Activated T-cell treated with anti-CD3 and anti-CD28 coated beads, Interleukin-2, amount 50 U/mL, for 4 hours (primary cell): ENCODE measurements at places on chromosomes 12 and 14. TPM values are rescaled to one million over a fixed set of nuclear protein-coding genes. Genes with fewer than 3 reads are reported as not detected.

- DNase-seq, result no peak
These were observed 20.2 kb upstream of the RIC8B start for GRCh38 chr12:106754331-106754730.

- DNase-seq, result no peak
These were observed 121.9 kb downstream of the SPTSSA start for GRCh38 chr14:34340025-34340625.

DNA sequence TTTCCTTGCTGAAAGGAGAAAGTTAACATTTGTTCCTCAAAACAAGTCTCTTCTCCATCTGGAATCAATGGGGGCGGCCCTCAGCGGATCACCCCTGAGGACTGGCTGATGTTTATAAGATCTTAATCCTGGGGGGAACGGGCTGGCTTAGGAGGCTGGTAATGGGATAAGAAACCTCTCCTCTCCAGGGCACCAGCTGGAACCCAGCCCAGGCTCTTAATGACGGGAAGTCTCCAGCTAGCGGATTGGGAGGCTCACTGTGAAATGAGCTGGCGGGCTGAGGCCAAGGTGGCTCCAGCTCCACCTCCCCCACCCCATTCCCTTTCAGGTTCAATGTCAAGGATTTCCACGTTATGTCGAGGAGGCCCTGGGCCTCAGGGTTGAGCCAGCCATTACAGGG is 1133.0 kb downstream of the VRK1 start:
- no peak for DNase-seq

- DNase-seq, result no peak
These were observed 6.1 kb upstream of the ACRBP start for GRCh38 chr12:6653342-6653741.

The DENR gene
- total RNA-seq, result 90.2 TPM
